T-helper 17 cell (primary cell): ENCODE measurements at places on chromosomes 6 and 20.

DNA sequence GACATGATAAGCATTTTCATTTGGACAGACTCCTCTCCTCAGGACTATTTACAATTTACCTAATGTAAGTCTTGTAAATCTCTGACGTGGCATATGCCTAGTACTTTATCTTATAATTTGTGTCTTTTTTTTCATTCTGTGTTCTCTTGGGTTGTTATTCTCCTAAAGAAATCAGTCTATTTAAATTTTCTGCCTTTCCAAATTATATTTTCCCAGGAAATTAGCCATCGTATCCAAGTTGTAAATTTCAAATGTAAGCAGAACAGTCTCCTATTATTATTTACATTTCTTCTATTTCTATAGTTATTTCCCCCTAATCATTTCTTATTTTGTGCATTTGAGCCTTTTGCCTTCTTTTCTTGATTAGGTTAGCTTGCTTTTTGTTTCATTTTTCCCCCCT, 17.5 kb upstream of the BCAS4 start:
- peaks cover 10% of the 10 kb centered on the region for H3K27me3 ChIP-seq
- peaks cover 2% of the 10 kb centered on the region for H3K4me1 ChIP-seq
- H3K4me3 ChIP-seq = no peak overlapping the region

DNA sequence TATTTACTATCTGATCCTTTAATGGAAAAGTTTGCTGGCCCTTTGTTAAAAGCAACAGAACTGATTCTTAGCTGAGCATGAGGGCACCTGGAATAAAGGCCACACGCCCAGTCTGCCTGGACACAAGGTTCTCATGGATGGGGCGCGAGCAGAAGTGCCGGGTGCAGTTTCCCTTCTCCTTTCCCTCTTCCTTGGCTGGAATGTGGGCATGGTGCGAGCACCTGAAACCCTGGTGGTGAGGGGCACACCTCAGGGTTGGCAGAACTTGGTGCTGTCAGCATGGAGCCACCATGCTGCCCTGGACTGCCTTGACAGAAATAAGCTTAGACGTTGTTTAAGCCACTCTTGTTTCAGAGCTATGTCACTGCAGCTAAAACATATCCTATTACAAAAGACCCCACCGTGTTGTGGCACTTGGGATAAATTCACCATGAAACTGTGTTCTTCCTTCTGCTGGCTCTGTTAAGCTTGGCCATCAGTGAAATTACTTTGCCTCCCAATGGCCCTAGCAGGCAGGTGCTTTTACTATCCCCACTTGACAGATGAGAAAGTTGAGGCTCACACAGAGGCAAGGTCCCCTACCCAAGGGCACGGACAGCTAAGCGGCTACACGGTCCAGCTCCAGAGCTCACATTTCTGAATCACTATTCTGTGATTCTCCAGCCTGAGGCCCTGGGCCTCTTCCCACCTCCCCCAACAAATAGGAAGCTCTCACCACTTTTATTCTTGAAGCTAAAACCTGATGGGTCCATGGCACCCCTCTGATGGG, 115.9 kb downstream of the PREX1 start:
- no peak overlapping the region for H3K4me3 ChIP-seq
- peak overlapping the region; percentile 82 for H3K27ac ChIP-seq
- DNase-seq = no peak
- no peaks in the 10 kb centered on the region for H3K27me3 ChIP-seq

GRCh38 chr6:106167096-106167814, 81.1 kb downstream of the PRDM1 start:
- no peak overlapping the region for H3K4me3 ChIP-seq
- peaks cover 3% of the 10 kb centered on the region for H3K36me3 ChIP-seq
- no peaks in the 10 kb centered on the region for H3K27me3 ChIP-seq
- H3K27ac ChIP-seq = peak overlapping the region; percentile 12
- no peak for DNase-seq

DNA sequence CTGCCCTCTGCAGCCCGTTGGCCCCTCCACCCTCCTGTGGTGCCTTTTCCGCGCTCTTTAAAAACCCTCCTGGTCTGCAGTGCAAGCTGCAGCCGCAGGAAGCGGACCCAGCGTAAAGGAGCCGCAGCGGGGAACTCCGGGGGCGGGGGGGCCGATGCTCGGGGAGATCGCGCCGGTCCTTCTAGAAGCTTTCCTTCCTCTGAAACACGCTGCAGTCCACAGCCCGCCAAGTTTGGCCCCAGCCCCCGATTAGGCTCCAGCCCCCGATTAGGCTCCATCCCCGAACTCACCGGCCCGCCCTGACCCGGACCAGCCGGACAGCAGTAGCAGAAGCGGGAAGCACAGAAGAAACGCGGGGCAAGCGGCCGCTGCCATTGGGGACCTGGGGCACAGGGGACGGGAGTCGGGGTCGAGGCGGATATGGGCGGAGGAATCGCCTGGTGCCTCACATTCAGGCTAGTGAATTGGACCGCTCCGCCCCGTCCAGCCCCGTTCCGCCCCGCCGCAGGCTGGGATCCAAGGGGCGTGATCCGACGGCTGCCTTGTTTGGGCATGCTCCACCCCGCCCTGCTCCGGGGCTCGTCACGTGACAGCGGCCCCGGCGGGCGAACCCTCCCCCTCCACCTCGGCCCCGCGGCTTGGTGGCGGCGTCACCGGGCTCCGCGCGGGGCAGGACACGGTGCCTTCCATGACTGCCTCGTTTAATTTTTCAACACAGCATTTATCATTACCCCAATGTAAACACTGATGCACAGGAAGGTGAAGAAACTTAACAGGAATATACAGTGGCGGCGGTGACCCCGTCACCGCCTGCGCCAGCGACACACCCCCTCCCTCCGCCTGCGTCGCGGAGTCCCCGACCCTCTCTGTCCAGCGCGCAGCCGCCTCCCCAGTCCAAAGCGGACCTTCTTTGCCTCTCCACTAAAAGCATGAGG, 20.3 kb downstream of the RAET1L start:
- peak; percentile 86 for DNase-seq
- H3K4me1 ChIP-seq = peaks cover 38% of the 10 kb centered on the region
- H3K27me3 ChIP-seq = peaks cover 31% of the 10 kb centered on the region
- peak overlapping the region; percentile 94 for H3K4me3 ChIP-seq

GRCh38 chr6:30767158-30767943, 23.0 kb upstream of the IER3 start:
- H3K36me3 ChIP-seq = no peaks in the 10 kb centered on the region
- H3K27me3 ChIP-seq = no peaks in the 10 kb centered on the region
- no peak overlapping the region for H3K27ac ChIP-seq
- H3K4me3 ChIP-seq = no peak overlapping the region
- DNase-seq = no peak
- H3K4me1 ChIP-seq = peaks cover 52% of the 10 kb centered on the region

GRCh38 chr6:2841264-2842138, at the start of gene SERPINB1:
Gene SERPINB1, minus strand, starts transcription at chr6:2841863. Its CDS starts 1,277 bp downstream, at chr6:2840586.
- H3K36me3 ChIP-seq = no peaks in the 10 kb centered on the region
- peak; percentile 36 for DNase-seq
- H3K27me3 ChIP-seq = no peaks in the 10 kb centered on the region
- peak within 1 kb of the TSS; percentile 88 for H3K27ac ChIP-seq
- peak within 1 kb of the TSS; percentile 95 for H3K4me3 ChIP-seq
- H3K4me1 ChIP-seq = peaks cover 33% of the 10 kb centered on the region

GRCh38 chr20:40635971-40636370, 53.1 kb downstream of the MAFB start:
- H3K4me3 ChIP-seq = no peak overlapping the region
- H3K36me3 ChIP-seq = no peaks in the 10 kb centered on the region
- H3K4me1 ChIP-seq = no peaks in the 10 kb centered on the region
- DNase-seq = no peak

- H3K4me1 ChIP-seq = no peaks in the 10 kb centered on the region
- no peak for DNase-seq
- no peak overlapping the region for H3K4me3 ChIP-seq
- H3K27me3 ChIP-seq = no peaks in the 10 kb centered on the region
- H3K27ac ChIP-seq = no peak overlapping the region
- H3K36me3 ChIP-seq = peaks cover 9% of the 10 kb centered on the region
These were observed 13.3 kb downstream of the SUPT3H start for GRCh38 chr6:45364466-45364865.

GRCh38 chr6:54481091-54481490, 172.8 kb downstream of the TINAG start:
- H3K4me1 ChIP-seq = no peaks in the 10 kb centered on the region
- no peak for DNase-seq
- H3K27ac ChIP-seq = no peak overlapping the region
- no peak overlapping the region for H3K4me3 ChIP-seq
- no peaks in the 10 kb centered on the region for H3K27me3 ChIP-seq

GRCh38 chr20:23119456-23120216, 33.5 kb upstream of the CD93 start:
- peak overlapping the region; percentile 69 for H3K4me3 ChIP-seq
- no peak overlapping the region for H3K27ac ChIP-seq
- H3K4me1 ChIP-seq = peaks cover 21% of the 10 kb centered on the region
- H3K36me3 ChIP-seq = no peaks in the 10 kb centered on the region
- H3K27me3 ChIP-seq = peaks cover 15% of the 10 kb centered on the region

DNA sequence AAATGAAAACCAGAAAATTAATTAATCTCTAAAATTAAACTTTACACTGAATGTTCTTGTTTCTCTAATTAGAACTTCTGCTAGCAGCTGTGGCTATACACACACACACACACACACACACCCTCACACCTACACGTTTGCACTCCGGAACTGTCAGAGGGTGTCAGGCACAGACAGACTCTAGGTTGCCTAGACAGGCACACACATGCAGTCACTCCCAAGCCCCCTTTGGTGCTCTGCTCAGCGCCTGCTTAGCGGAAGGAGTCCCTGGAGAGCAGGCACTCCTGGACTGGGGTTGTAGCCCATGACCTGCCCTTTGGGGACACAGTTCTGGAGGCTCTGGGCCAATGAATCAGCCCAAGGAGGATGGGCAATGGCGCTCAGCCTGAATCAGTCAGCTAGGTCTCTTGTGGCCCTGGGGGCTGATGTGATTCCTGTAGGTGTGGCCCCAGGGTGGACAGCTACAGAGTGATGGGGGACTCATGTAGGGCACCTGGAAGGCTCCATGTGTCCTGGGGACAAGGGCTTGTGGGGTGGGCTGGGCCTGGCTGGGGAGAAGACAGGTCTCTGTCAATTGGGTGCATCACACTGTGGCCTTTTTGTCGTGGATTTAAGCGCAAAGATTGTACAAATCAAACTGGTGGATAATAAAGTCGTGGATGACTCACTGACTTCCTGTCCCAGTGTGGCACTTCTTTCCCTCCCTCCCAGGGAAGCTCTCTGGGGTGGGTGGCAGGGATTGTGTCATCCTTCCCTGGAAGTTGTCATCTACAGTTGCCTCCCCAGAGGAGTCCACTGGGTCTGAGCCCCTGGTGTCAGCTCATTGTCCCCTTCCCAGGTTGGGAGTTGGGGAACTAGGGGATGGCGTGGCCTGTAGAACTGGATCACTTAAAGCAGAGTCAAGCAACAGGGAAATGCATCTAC, 8.8 kb downstream of the TMEM151B start:
- peaks cover 11% of the 10 kb centered on the region for H3K36me3 ChIP-seq
- DNase-seq = no peak
- H3K27me3 ChIP-seq = peaks cover 60% of the 10 kb centered on the region
- H3K4me1 ChIP-seq = peaks cover 3% of the 10 kb centered on the region

- DNase-seq = no peak
- no peak overlapping the region for H3K4me3 ChIP-seq
- H3K36me3 ChIP-seq = no peaks in the 10 kb centered on the region
These were observed 120.0 kb upstream of the AGPAT4 start for GRCh38 chr6:161393839-161394364.

GRCh38 chr6:53795702-53796450, 1.1 kb downstream of the LRRC1 start:
- peak overlapping the region; percentile 88 for H3K27ac ChIP-seq
- peak overlapping the region; percentile 98 for H3K4me3 ChIP-seq
- peaks cover 43% of the 10 kb centered on the region for H3K4me1 ChIP-seq
- H3K27me3 ChIP-seq = peaks cover 5% of the 10 kb centered on the region

DNA sequence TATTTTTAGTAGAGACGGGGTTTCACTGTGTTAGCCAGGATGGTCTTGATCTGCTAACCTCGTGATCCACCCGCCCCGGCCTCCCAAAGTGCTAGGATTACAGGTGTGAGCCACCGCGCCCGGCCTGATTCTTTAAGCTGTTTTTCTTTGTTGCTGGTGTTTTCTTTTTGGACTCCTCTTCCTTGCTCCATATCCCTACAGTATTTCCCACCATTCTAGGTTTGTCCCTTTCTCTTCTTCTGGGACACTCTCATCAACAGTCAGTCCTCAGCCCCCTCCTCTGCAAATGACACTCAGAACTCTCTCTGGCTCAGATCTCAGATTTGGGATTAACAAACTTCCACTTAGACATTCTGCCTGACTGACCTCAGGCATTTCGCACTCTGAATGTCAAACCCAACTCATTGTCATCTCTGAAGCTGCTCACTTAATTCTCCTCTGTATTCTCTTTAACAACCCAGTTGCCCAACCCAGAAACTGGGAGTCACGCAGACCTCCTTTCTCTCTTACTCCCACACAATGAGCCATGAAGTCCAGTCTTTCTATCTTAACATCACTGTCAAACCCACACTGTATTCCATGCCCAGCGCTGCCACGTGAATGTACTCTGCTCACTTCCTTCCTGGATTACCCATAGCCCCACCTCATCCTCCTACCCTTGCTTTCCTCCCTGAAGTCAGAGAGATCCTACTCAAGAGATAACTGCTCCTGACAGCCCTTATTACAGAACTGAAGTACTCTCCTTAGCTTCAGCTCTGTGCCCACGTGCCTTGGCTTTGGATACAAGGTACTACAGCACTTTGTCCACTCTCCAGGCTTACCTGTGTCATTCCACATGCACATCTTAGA, 2.6 kb downstream of the MPIG6B start:
- H3K36me3 ChIP-seq = peaks cover 8% of the 10 kb centered on the region
- peaks cover 40% of the 10 kb centered on the region for H3K4me1 ChIP-seq
- no peak overlapping the region for H3K4me3 ChIP-seq
- no peak for DNase-seq
- H3K27me3 ChIP-seq = no peaks in the 10 kb centered on the region

DNA sequence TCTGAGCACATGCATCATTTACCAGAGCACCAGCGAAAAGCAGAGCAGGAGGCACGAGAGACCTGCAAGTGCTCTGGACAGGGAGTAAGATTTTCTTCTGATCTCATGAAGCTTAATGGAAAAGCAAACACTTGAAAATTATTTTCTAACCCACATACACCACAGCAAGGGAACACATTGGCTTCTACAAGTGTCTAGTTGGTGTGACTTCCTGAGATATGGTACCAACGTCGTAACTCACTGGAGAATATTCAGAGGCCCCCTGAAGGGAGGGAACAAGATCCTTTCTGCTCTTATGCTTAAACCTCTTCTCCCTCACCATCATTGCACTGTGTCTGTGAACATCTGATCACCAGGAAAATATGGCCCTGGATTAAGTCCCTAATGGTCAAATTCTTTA, 48.6 kb downstream of the PSMB1 start:
- peaks cover 3% of the 10 kb centered on the region for H3K36me3 ChIP-seq
- no peak overlapping the region for H3K4me3 ChIP-seq
- H3K4me1 ChIP-seq = no peaks in the 10 kb centered on the region
- H3K27me3 ChIP-seq = peaks cover 46% of the 10 kb centered on the region

DNA sequence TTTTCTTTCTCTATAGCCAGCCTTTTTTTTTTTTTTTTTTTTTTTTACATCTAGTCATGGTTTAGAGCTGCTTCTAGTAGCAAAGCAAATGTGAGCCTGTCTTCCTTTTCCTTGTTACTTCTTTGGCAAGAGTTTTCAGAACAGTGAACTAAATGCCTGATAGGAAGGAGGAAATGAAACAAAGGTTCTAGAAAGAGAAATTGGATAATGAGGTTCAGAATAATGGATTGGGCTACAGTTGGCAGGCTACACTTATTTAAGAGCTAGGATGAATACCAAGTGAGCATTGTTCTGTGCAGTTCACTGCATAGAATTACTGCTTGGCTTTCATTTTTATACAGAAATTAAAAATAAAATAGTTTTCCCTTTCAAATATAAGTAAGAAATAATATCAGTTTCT, 78.6 kb downstream of the HIVEP1 start:
- DNase-seq = no peak
- H3K27ac ChIP-seq = no peak overlapping the region
- peaks cover 4% of the 10 kb centered on the region for H3K36me3 ChIP-seq
- peaks cover 14% of the 10 kb centered on the region for H3K4me1 ChIP-seq
